ENCODE measurements at places on chromosomes 7 and 10.

DNA sequence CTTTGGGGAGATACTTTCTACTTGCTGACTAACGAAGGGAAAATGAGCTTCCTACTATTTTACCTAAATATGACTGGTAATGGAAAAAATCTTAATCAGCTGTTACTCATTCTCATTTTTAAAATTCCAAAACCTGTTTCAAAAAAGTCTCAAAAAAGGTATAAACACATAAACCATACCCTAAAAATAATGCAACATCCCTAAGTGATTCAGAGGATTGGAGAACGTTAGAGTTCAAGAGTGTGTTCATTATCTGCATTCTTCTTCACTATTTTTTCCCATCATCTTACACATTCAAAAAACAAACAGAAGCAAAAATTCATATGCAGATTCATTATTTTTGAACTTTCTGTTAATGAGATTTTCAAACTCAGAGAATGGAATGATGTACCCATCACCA lies 150.4 kb upstream of the GNAI1 start:
- DNase-seq = no peak

DNA sequence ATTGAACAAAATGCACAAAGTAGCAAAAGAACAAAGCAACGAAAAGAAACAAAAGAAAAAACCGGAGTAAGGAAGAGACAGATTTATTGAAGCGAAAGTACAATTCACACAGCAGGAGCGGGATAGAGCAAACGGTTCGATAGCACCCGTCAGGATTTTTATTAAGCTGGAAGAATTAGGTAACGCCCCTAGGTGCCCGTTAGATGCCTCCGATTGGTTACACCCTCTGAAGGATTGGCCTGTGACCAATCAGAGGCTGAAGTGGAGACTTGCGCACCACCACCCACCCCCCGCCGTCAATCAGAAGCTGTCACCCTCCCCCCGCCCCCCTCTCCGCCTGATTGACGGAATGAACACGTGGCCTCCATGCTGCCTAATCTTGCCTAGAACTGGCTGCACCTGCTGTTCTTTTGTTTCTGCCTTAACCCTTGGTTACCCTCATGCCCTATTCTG lies 16.8 kb downstream of the OCM2 start:
- no peak for DNase-seq

GRCh38 chr10:16673443-16673842 lies 143.8 kb downstream of the RSU1 start:
- DNase-seq = no peak

DNA sequence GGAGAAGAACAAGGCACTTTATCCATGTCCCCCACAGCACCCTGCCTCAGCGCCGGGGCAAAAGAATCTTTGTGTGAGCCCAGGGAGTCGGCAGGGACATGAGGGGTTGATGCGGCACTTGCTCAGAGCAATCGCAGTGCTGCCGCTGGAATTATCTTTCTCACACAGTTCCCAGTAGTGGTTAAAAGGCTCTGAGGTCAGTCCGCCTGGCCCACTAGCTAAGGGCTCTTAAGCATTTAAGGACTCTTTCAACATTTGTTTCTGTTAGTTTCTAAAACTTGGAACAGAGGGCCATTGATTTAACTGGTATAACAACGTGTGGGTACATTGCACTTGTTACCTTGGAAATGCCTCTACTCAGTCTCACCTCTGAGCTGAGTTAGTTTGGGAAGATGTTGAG lies 208.0 kb upstream of the C7orf33 start:
- no peak for DNase-seq

Measured in HT1080 (cell line).